EH (cell line): ENCODE measurements at places on chromosomes 16 and 17.

DNA sequence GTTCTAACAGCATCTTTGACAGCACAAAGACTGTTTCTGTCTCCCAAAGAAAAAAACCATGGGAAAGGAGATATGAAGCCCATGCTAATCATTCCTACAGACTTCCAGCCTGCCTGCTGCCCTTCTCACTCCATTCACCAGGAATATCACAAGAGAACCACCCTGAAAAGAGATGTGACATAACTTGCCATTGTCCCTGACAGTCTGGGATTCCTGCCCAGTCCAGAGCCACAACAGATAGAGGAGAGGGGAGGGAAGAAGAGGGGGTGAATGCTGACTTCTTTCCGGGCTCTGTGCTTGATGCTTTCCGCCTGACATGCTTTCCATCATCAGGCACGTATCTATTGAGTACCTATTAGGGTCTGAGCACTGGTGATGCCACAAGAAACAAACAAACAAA is 31.6 kb upstream of the ASIC2 start:
- no peak for DNase-seq

- DNase-seq: no peak
Measured at GRCh38 chr16:27404163-27404823, 2.3 kb downstream of the IL21R start.

GRCh38 chr17:28908640-28909167 is 5.8 kb upstream of the DHRS13 start:
- DNase-seq: peak; percentile 83

- no peak for DNase-seq
Measured at GRCh38 chr17:65786479-65786878, 225.0 kb upstream of the AXIN2 start.

DNA sequence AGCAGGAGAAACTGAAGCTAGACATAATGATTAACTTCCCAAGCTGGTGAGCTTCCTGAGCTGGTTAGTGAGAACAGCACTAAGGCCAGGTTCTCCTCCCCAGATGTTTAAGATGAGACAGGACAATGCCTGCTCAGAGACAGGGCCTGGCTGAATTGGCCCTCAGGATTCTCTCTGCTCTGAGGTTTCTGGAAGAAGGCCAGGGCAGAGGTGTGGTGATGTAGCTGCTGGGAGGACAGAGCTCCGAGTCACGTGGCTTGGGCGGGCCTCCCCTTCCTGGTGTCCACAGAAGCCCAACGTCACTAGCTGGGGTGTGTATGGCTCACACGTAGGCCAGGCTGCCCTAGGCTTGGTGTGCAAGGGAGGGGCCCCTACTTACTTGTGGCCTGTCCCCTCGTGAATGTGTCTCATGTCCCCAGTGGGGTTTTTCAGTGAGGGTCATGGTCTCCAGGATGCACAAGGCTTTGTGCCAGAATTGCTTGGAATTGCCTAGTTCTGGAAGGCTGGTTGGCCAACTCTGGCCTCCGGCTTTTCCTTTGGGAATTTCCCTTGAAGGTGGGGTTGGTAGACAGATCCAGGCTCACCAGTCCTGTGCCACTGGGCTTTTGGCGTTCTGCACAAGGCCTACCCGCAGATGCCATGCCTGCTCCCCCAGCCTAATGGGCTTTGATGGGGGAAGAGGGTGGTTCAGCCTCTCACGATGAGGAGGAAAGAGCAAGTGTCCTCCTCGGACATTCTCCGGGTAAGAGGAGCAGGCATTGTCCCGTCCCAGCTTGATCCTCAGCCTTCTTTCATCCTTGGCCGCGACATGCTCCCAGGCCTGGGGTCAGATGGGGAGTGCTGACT is 3.4 kb downstream of the NOD2 start:
- DNase-seq: peak; percentile 68

DNA sequence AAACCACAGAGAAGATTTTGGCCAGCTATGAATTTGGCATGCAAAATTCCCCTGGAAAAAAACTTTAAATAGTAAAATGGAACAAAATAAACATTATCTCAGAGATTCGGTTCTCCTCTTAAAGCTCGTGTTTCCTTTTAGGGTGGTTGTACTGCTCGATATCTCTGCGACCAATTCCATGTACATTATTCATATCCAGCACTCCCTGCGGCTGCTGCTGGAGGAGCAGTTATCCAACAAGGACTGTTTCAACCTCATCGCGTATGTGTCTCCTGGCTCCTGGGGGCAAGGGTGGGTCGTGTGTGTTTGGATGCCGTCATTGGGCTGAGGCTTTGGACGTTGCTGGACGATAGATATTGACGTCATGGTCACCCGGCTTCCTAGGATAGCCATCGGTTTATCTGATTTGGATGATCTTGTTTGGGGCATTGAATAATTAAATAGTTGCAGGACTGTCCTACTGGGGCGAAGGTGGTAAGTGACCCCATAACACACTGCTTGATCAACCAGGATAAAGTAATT is 33.8 kb downstream of the VWA3A start:
- no peak for DNase-seq

DNA sequence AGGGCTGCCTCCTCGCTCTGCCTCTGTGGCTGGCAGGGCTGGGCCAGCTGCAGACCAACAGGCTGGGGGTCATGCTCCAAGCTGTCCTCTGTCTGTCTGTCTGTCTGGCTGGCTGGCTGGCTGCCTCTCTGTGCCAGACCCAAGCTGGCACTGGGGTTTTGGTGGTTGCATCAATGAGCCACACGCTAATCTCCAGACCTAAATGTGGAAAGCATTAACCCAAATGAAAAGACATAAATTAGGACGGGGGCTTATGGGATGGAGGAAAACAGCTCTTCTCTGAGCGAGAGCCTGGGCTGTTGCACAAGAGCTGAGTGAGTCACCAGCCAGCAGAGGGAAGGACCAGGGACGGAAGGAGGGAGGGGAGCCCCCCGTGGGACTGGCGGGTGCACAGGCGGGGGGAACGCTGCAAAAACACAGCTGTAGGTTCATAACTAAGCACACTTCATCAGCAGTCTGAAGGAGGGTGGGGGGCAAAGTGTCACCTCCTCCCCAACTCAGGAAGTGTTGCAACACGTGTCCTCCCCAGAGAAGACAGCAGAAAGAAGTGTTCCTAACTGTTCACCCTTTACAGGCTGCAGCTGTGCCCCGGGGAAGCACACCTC is 83.4 kb downstream of the GAS7 start:
- DNase-seq: peak; percentile 95

DNA sequence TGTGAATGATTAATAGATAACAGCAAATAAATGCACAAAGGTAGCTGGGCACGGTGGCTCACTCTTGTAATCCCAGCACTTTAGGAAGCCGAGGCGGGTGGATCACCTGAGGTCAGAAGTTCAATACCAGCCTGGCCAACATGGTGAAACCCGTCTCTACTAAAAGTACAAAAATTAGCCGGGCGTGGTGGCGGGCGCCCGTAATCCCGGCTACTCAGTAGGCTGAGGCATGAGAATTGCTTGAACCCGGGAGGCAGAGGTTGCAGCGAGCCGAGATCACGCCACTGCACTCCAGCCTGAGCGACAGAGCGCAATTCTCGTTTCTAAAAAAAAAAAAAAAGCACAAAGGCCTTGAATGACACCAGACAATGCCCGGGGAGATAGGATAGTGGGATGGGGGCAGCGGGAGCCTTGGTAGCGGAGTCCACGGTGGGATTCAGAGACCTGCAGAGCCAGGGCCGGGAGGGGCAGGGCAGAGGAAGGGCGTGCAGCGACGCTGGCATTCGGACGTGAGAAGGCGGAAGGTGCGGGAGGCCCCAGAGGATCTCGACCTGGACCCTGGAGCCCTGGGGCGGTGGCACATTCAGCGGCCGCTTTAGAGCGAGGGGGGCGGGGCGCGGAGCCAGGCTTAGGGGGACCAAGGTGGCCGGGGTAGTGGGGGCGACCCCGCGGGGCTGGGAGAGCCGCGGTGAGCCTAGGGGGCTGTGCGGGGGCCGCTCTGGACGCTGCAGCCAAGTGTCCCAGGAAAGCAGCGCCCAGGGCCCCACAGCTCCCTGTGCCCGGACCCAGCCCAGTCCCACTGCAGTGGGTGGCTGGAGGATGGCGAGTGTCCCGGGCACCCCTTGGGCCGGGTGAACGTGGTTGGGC is 999 bp upstream of the FLYWCH2 start:
- DNase-seq: peak; percentile 35
